ENCODE measurements at places on chromosomes 7 and 10.
A peak's percentile ranks its signal among the peaks of the same experiment; 100 is the strongest.

- DNase-seq: peak; percentile 65
Observed at GRCh38 chr7:84548366-84549365, 354.1 kb upstream of the SEMA3A start.

GRCh38 chr10:33129996-33130386 lies 172.0 kb upstream of the ITGB1 start:
- peak; percentile 66 for DNase-seq

DNA sequence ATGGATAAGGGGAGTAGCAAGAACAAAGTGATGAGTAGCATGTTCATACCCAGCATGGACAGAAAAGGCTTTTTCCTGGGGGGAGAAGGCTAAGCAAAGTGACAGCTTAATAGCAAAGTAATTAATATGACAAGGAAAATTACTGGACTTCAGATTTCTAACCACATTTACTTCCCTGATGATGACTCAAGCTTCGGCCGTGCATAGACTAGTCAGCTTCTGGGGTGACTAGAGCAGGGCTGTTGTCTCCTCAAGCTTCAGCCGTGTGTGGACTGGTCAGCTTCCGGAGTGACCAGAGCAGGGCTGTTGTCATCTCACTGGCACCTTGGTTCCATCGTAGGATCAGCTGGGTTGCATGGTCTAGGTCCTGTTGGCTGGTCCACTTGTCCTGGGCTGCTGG lies 2.1 kb upstream of the ZNF117 start:
- no peak for DNase-seq

DNA sequence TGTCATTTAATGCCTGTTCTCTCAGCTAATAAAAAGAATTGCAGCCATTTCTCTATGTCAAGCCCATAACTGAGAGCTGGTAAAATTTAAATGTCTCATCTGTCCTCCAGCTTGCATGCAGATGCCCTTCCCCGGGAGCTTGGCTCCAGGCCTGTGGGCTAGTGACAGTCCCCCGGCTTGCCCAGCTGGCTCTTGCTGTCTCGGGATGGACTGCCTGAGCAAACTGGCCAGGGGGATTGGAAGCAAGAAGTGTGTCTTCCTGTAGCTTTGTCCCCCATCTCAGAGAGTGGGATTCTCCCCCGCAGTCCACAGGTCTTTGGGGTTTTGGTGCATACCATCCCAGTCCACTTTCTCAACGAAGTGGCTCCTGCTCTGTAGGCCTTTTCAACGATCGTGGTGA lies 53.9 kb upstream of the HMX3 start:
- DNase-seq: no peak

DNA sequence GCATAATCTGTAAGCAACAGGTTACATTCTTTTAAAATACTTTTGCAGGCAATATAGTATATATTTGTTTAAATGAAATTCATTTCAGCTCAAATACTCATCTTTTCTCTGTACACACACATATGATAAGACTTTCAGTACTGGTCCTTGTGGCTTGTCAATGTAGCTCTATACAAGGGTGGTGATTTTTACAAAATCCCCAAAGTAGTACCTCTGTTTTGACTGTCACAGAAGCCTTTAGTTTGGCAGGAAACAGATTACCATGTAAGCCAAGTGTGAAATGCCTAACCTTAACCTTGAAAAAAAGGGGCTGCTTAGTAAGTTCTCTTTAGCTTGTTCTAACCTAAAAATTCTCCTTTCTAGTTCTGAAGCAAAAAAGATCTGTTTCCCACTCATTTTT lies 87.9 kb downstream of the KCND2 start:
- no peak for DNase-seq

DNA sequence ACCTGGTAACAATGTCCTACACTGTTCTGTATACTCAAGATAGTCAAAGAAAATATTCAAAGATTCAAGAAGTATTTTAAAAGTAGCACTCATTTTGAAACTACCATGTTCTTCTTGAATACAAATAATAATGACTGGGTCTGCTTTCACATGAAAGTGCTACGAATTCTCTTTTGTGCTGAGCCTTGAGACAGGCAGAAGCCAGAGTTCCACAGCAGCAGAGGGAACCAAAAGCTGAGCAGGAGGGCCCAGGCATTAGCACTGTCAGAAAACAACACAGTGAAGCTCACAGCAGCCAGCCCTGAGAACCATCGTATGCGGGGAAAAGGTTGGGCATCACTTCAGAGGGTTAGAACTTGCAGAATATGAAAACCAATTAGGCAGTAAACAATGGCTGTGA lies 38.9 kb downstream of the ANKMY2 start:
- no peak for DNase-seq

DNA sequence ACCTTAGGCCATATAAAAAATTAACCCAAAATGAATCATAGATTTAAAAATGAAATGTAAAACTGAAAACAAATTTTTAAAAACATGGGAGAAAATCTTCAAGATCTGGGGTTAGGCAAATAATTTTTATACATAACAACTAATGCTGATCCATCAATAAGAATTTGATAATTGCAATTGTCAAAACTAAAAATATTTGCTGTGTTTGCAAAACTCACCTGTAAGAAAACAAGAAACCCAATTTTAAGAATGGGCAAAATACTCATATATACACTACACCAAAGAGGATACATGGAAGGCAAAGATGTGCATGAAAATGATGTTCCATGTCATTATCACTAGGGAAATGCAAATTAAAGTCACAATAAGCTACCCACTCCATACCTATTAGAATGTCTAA lies 194.8 kb upstream of the NRP1 start:
- no peak for DNase-seq
